ENCODE measurements at places on chromosomes 6 and 20. TPM values are rescaled to one million over a fixed set of nuclear protein-coding genes. Genes with fewer than 3 reads are reported as not detected.

The IFT52 gene
- 23.4 TPM for total RNA-seq

- DNase-seq = no peak
- H3K27me3 ChIP-seq = no peaks in the 10 kb centered on the region
- no peak overlapping the region for H3K27ac ChIP-seq
Measured at GRCh38 chr6:72905705-72906478, 284.0 kb downstream of the KCNQ5 start.

The VWA7 gene
- 6.3 TPM for total RNA-seq

GRCh38 chr20:63284083-63284440, 8.9 kb upstream of the COL20A1 start:
- no peak overlapping the region for H3K4me3 ChIP-seq
- DNase-seq = no peak
- H3K4me1 ChIP-seq = peaks cover 1% of the 10 kb centered on the region
- H3K36me3 ChIP-seq = peaks cover 15% of the 10 kb centered on the region

The CTAGE9 gene
- 0.66 TPM for total RNA-seq

DNA sequence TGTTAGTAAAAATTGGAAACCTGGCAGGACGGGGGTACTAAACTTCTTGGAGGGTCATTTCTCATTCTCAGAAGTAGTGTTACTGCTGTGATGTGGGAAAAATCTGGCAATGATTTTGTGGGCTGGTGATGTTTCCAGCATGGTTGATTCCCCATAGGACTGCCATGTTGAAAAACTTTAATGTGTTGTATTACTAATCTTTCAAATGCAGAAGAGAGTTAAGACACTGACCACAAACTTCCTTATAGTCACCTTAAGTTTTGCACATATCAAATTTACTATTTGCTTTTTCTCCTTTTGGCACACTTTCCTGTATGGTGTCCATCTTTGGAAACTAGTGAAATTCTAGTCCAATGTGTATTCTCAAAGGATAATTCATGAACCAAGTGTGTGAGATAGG, 236.2 kb upstream of the TAB2 start:
- H3K27me3 ChIP-seq = no peaks in the 10 kb centered on the region
- no peak overlapping the region for H3K4me3 ChIP-seq
- peaks cover 62% of the 10 kb centered on the region for H3K4me1 ChIP-seq
- H3K36me3 ChIP-seq = no peaks in the 10 kb centered on the region

The HSPA1B gene
- total RNA-seq = 87.0 TPM

DNA sequence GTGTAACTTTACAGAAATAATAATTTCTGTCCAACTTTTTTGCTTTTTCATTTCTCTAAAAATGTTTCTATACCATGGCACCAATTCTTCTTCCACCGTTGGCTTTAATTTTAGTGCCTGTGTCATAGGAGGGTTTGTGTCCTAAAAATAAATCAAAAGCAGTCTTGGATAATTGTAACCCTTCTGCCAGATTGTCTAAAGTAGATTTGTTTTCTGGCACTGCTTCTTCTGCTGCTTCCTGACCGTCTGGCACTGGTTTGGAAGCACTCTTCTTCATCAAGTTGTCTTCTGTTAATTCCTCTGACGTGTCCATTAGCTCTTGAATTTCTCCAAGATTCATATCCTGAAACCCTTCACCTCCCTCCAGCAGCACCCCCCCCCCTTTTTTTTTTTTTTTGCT, 33.1 kb downstream of the SCAF8 start:
- no peak for DNase-seq
- no peak overlapping the region for H3K4me3 ChIP-seq
- no peaks in the 10 kb centered on the region for H3K27me3 ChIP-seq
- peaks cover 56% of the 10 kb centered on the region for H3K4me1 ChIP-seq
